ENCODE measurements at places on chromosomes 11 and 22.

- DNase-seq: no peak
These were observed 86.5 kb upstream of the MYO18B start for GRCh38 chr22:25655371-25655935.

DNA sequence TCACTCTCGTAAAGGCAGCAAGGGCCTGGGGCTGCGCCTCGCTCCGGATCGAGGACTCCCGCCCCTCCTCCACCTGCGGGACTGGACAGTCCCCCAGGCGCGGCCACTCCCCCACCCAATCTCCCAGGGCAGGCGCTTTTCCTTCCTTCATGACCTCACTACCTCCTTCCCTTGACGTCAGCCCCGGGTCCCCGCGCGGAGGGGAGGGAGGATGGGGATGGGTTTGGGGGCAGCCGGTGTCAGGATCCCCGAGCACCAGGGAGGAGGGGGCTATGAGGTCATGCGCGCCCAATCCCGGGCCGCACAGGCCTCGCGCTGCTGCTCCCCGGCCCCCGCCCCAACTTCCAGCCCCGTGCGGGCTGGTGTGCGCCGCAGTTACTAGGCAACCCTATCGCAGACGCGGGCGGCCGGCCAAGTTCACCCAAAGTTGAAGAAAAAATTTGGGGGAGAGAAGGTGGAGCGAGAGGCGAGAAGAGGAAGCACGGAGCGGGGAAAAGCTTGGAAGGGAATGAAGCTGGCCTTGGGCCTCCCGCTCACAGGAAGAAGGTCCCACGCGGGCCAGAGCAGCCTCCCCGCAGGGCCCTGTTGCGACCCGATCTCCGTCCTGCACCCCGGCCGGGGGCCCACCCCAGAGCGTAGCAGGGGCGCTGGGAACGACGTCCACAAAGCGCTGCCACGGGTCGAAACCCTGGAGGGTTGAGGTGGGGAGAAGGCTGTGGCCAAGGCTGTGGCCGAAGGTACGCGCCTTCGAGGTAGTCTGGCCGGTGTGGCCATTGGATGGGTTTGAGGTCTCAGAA lies 8.3 kb downstream of the WT1 start:
- DNase-seq: no peak

DNA sequence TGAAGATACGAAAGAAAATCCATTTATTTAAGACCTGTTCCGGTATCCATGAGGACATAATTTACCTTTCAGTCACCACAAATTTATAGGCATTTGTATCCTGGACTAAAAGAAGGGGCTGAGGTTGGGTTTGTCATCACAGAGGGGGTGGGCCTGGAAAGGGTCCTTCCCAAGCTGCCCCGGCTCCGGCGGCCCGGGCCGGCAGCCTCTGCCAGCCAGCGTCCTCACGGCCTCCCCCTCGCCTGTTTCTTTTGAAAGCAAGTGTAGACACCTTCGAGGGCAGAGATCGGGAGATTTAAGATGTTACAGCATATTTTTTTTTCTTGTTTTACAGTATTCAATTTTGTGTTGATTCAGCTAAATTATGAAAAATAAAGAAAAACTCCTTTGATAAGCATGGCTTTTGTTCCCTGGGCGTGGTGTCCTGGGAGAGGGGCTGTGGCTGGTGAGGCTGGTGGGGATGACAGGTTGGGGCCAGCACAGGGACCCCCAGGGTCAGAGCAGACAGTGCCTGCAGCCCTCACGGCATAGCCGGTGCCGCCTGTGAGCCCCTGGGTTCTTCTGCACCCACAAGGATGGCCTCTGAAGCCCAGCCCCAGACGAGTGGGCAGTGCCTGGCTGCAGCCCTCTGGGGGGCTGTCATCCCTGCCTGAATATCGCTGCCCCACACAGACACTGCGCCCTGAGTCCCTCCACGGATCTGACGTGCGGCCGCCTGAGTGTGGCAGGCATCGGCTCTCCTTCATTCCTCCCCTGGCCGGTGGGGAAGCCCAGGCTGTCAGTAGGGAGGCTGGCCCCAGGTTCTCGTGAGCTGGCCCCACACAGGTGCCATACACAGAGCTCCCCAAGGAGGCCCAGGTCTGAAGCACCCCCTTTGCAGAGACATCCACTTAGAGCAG lies 1075.9 kb downstream of the BRD1 start:
- DNase-seq: no peak

DNA sequence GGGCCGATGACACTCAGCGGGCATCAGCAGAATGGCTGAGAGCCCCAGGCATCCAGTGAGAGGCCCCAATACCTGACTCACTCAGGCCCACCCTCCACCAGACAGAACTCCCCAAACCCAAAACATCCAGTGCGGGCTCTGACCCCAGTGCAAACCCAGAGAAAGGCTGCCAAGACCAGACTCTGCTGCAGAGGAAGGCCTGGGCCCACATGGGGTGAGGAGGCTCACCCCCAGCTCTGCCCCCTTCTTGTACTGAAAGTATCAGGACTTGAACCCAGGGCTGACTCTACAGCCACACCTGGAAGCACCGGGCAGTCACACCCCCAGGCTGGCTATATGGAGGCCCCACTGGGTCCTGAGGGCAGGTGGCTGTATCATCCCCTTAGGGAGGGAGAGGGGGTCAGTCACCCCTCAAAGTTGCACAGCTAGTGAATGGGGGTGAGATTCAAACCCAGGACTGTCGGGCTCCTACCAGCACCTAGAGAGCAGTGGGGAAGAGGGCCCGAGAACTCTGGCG lies 49.3 kb downstream of the IGLL1 start:
- DNase-seq: no peak

- DNase-seq: no peak
These were observed 24.1 kb upstream of the LRRC32 start for GRCh38 chr11:76694664-76695063.

DNA sequence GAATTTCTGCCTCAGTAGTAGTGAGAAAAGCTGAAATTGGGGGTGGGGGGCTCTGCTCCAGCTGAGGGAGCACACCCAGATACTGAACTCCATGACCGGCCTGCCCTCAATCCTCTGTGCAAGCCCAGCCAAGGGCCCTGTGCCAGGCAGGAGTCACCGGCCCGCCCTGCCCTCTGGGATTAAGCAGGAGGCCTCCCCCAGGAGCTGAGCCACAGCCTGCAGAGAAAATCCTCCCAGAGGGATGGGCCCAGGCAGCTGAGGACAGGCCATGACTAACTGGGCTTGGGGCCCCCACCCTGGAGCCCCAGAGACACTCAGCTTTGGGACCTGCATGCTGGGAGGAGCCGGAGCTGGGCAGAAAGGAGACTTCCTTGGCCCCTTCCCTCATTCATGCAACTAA lies 48.8 kb downstream of the MN1 start:
- DNase-seq: no peak

- peak; percentile 53 for DNase-seq
These were observed 88.1 kb downstream of the RRAS2 start for GRCh38 chr11:14270690-14271542.
